ENCODE measurements at places on chromosomes 5 and 9.

DNA sequence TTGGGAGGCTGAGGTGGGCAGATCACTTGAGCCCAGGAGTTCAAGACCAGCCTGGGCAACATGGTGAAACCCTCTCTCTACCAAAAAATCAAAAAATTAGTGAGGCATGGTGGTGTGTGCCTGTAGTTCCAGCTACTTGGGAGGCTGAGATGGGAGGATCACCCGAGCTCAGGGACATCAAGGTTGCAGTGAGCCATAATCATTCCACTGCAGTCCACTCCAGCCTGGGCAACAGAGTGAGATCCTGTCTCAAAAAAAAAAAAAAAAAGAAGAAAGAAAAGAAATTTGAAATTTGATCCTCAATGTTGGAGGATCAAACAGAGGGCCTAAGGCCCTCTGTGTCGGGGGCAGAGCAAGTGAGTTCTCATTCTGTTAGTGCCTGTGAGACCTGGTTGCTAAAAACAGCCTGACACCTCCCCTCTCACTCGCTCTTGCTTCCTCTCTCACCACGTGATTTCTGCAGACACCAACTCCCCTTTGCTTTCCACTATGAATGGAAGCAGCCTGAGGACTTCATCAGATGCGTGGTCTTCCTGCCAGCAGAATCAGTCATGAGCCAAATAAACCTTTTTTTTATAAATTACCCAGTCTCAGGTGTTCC lies 8.4 kb upstream of the GOLPH3 start:
- DNase-seq: no peak

- DNase-seq: no peak
Measured at GRCh38 chr5:62310426-62311143, 4.6 kb downstream of the KIF2A start.

GRCh38 chr5:1762121-1762882 lies 37.3 kb downstream of the MRPL36 start:
- no peak for DNase-seq

- no peak for DNase-seq
Measured at GRCh38 chr9:86046071-86046636, 53.2 kb downstream of the GOLM1 start.

GRCh38 chr9:76218886-76219445 lies 175.3 kb downstream of the RFK start:
- DNase-seq: no peak

- DNase-seq: no peak
Measured at GRCh38 chr5:6682239-6682638, 31.0 kb upstream of the TENT4A start.
